Stomach (tissue), 19 donors: ENCODE measurements at places on chromosomes 2 and 18. TPM values are rescaled to one million over a fixed set of nuclear protein-coding genes. Genes with fewer than 3 reads are reported as not detected.

DNA sequence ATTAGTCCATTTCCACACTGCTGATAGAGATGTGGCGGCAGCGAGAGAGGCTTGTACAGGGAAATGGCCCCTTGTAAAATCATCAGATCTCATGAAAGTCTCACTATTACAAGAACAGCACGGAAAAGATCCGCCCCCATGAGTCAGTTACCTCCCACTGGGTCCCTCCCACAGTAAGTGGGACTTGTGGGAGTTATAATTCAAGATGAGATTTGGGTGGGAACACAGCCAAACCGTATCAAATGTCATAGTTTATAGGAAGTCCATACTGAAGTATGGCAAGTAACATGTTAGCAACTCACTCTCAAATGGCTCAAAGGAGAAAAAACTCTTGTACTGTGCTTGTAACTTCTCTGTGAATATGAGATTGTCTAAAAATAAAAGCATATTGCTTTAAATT lies 56.1 kb downstream of the FARP2 start:
- peak; percentile 63 for DNase-seq

DNA sequence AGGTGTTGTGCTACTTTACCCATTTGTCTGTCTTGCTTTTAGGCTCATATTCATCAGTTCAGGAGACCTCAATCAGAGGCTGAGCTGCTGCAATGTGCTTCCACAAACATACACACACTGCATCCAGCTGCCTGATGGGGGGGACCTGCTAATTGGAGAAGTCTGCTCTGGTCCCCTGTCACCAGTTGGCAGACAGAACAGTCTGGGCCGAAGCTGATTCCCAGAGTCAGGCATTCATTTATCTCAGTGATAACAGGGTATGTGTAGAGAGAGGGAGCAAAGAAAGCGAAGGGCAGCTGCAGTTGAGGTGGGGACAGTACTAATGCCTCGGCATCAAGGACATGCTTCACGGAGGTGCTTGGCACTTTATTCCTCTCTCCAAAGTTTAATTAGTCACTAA lies 584.3 kb upstream of the PIK3C3 start:
- DNase-seq, result peak; percentile 7

DNA sequence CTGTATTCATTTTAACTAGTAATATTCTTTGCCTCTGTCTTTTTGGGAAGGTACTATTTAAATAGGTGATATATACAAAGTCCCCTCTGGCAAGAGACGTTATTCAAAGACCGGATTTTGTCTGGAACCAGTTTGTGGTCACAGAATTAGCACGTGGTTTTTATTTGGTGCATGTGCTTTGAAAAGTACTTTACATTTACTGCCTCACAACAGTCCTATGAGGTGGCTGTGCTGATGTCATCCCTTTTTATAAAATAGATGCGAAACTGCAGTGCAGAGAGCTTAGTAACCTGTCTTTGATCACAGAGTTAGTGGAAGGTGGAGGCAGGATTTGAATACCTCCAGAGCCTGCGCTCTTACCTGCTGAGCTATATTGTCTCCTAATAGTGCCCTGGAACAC lies 4.0 kb downstream of the LPIN1 start:
- no peak for DNase-seq

DNA sequence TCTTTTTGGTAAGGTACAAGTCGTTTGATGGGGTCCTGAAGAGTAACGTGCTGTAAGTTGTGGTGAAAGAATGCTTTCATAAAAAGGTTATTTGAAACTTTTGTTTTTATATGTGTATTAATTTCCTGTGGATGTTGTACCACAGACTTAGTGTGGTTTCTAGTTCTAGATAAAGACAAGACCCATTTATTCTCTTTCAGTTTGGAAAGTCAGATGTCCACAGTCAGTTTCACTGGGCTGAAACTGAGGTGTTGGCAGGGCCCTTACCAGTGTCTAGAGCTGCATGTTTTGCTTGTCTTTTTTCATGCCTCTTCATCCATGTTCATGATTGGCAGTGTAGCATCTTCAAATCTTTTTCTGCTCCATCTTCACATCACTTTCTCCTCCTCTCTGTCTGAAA lies 22.1 kb upstream of the DOCK10 start:
- no peak for DNase-seq

Gene SLC9A4
- total RNA-seq, result 143 TPM

Gene IWS1
- 27.4 TPM for total RNA-seq

- no peak for DNase-seq
Observed at GRCh38 chr2:217076657-217077232, 216.9 kb upstream of the TNP1 start.

Gene ALPP
- not detected for total RNA-seq

Gene MC2R
- total RNA-seq, result not detected

GRCh38 chr2:61774351-61774750 lies 79.5 kb downstream of the FAM161A start:
- no peak for DNase-seq

DNA sequence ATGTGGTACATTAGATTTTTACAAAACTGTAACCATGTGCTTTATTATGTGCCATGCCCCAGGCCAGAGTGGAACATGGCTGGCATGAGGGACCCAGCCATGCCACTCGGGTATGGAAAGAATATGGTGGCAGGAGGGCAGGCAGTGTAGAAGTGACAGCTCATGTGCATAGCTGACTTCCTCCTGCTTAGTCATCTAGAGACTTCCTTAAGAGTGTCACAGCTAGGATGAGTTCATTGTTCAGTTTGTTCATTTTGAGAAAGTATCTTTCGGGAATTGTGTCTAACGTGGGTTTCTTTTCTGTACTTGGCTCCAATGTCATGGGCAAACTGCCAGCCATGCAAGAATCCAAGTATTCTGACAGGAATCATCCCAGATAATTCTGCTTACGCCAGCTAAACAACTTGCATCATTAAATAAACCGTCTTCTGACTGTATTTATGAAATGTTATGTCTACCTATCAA lies 94.3 kb upstream of the ITGB6 start:
- DNase-seq, result no peak

DNA sequence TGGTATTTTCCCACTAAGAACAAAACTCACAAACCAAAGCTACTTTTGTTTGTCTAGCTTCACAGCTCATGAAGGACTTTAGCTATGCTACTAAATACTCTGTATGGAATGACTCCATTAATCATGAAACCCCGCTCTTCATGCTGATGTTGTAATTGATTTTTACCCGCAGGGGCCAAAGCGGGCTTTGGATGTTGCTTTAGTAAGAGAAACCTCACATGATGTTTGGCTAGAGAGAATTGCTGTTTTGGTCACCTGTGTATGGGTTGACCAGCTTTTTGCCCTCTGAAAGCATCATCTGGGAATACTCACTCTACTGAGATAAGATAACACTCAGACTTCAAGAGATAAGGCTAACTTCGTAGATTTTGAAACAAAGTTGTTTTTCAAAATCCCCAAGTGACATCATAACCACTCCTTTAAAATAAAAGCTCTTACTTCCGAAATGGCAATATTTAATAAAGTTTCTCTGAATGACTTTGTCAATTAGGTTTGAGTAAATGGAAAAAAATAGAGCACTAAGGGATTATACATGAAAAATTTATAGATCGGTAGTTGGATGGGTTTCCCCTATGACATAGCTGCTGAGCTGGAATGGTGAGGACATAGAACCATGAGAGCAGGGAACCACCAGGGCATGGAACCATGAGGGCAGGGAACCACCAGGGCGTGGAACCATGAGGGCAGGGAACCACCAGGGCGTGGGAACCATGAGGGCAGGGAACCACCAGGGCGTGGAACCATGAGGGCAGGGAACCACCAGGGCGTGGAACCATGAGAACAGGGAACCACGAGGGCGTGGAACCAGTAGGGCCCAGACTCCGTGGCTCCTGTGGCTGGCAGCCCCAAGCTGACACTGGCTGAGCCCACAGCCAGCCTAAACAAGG lies 31.9 kb downstream of the ACKR3 start:
- DNase-seq, result no peak

Gene IHH
- 0.58 TPM for total RNA-seq

GRCh38 chr2:176079831-176080539 lies 3.8 kb downstream of the EVX2 start:
- DNase-seq, result no peak

DNA sequence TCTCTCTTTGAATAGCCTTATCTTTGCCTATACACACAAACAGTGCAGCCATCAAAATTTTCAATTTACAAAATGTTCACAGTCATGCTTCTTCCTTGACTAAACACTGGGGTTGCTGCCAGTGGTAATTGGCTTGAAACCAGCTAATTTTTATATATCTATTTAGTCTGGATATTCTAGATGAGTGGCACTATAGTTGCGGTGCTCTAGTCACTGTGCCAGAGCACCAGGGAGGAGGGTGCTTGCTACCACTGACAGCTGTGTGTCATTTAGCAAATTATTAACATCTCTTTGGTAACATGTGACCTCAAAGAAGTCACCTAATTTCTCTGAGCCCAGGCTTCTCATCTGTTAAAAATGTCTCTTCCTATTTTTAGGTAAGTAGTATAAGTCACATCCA lies 130.4 kb downstream of the MEIS1 start:
- no peak for DNase-seq

DNA sequence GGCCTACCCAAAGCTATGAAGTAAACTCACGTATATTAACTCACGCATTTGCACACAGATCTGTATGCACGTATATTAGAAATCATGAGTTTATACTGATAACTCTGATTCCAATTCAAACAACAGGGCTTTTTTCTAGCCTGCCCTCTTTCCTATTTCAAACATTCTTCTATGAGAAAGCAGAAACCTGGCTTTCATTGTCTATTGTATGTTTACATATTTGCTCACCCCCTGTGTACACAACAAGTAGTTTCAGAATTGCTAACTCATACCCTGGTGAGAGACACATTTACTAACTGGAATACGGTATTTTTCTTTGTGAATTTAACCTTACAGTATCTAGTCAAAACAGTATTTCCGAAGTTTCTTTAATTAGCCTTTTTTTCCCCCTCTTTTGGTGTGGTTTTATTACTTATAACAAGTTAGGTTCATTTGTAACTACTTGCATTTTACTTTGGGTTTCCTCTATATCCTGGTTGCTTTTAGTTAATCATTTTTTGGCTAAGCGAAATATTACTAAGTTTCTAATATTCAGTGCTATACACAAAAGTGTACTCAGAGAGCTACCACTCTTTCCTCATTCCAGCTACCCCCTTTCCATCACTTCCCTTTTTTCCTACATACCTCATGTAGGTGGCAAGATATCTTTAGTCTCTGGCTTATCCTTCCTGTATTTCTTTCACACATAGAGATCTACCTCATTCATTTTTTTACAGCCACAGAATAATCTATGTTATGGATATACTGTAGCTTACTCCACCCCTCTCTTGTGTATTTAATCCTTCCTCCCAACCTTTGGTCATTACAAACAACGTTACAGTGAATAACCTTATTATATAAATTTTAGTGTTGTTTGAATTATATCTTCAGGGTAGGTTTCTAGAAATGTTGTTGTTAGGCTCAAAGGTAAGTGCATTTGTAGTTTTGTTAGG lies 112.7 kb upstream of the BCL2L11 start:
- no peak for DNase-seq
